ENCODE measurements at places on chromosomes 7 and 10. TPM values are rescaled to one million over a fixed set of nuclear protein-coding genes. Genes with fewer than 3 reads are reported as not detected.

The CCM2 gene
- total RNA-seq = 104 TPM

The TNPO3 gene
- total RNA-seq = 41.1 TPM

The CPXM2 gene
- not detected for total RNA-seq

DNA sequence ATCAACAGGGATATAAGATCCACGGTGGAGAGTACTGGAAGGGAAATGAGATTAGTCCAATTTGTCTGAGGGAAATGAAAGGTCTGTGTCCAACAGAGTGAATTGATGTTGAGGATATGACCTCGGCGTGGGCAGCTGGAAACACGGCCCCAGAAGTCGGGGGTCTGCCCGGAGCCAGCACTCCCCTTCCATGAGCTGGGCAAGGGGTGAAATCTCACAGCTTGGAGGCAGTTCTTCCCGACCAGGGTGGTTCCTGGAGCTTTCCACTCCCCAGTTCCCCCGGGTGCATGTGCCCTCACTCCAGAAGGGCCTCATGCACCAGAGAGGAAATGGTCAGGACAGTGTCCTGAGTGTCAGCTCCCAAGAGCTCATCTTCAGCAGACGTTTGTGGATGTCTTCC lies 264.7 kb upstream of the PPP2R2D start:
- no peak overlapping the region for H3K4me3 ChIP-seq
- no peak for DNase-seq
- H3K27me3 ChIP-seq = no peaks in the 10 kb centered on the region

DNA sequence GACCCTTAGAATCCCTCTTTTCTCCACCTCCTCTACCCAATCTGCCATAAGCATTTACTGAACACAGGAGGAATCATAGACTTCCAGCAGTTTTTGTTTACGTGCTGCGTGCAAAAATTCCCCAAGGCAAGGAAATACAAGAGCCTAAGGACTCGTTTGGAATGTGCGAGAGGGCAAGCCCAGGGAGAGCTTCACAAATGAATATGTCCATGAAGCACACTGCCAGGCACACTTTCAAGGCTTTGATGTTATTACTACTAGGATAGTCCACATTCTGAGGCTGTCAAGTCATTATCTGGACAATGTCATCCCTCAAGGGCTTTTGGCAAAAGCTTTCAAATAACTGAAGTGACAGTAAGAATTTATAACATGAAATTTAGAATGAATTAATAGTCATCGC lies 214.7 kb upstream of the TBX20 start:
- DNase-seq = no peak
- H3K4me1 ChIP-seq = no peaks in the 10 kb centered on the region
- no peak overlapping the region for H3K27ac ChIP-seq
- no peak overlapping the region for H3K4me3 ChIP-seq
- H3K36me3 ChIP-seq = no peaks in the 10 kb centered on the region
- H3K27me3 ChIP-seq = peaks cover 4% of the 10 kb centered on the region

The PPIF gene
- total RNA-seq = 66.3 TPM

GRCh38 chr7:150430465-150431085 lies 19.9 kb upstream of the GIMAP8 start:
- peaks cover 59% of the 10 kb centered on the region for H3K4me1 ChIP-seq
- no peak for DNase-seq
- no peaks in the 10 kb centered on the region for H3K27me3 ChIP-seq
- no peak overlapping the region for H3K4me3 ChIP-seq
- no peak overlapping the region for H3K27ac ChIP-seq

DNA sequence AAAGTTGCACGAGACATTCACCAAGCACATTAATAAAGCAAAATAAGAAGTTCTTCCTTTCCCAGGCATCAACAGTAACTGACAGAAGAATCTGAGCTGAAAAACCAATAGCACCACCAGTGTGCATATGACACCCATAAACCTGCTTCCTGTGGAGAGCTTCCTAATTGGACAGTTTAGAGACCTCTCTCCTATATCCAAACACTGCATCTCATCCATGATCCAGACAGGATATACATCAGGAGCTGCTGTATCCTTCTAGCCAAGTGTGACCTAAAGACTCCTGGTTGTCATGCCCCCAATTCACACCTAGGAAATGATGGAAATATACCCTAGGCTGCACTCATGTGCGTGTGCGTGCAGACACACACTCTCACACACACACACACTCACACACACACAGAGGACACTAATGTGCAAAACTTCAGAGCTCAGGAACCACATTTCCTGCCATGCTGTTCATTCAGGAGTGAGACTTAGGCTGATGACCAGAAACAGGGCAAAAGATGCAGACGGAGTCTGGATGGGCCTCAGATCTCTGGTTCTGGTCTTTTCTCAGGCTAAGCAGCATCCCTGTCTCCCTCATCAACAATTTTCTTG lies 58.0 kb downstream of the MAP3K8 start:
- no peaks in the 10 kb centered on the region for H3K36me3 ChIP-seq
- H3K4me1 ChIP-seq = peaks cover 85% of the 10 kb centered on the region
- peak overlapping the region; percentile 32 for H3K27ac ChIP-seq
- no peak for DNase-seq
- H3K27me3 ChIP-seq = no peaks in the 10 kb centered on the region

- no peak for DNase-seq
- no peak overlapping the region for H3K4me3 ChIP-seq
- H3K4me1 ChIP-seq = no peaks in the 10 kb centered on the region
- no peaks in the 10 kb centered on the region for H3K36me3 ChIP-seq
- no peaks in the 10 kb centered on the region for H3K27me3 ChIP-seq
Measured at GRCh38 chr10:129120441-129120840, 346.6 kb upstream of the MGMT start.

DNA sequence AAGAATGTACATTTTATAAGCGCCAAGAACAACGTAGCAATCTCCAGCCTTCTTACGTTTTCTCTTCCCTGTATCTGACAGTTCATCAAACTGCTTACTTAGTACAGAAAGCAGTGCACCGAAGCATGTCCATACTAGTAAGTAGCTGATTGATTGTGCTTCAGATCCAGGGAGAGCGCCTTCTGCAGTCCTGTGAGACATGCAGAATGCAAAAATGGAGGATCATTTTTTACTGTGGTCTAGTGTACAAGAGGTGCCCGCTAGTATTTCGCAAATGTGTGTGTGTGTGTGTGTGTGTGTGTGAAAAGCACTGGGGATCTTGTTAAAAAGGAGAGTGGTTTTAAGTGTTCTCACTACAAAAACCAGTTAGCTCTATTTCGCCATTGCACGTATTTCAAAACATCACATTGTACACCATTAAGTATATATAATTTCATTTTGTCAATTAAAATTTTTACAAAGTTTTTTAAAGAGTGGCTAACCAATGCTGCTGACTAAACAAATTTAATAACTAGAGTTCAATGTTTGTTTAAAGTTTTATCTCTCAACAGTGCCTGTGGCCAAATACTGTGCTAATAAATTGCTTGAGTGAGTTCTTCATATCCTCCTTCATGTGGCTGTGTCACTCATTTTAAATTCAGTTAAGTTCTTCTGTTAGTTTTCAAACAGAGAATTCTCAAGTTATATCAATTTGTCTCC lies 99.6 kb downstream of the ZMYND11 start:
- DNase-seq = no peak
- no peak overlapping the region for H3K4me3 ChIP-seq
- H3K36me3 ChIP-seq = peaks cover 6% of the 10 kb centered on the region
- no peaks in the 10 kb centered on the region for H3K27me3 ChIP-seq
- H3K27ac ChIP-seq = no peak overlapping the region

The CLCN1 gene
- total RNA-seq = 0.16 TPM

The CYP3A7 gene
- not detected for total RNA-seq

The SLC29A3 gene
- 4.0 TPM for total RNA-seq

- no peak overlapping the region for H3K4me3 ChIP-seq
- H3K4me1 ChIP-seq = no peaks in the 10 kb centered on the region
- H3K27ac ChIP-seq = no peak overlapping the region
- no peaks in the 10 kb centered on the region for H3K36me3 ChIP-seq
Measured at GRCh38 chr10:28906415-28906814, 229.1 kb downstream of the BAMBI start.

- no peak overlapping the region for H3K27ac ChIP-seq
- H3K27me3 ChIP-seq = no peaks in the 10 kb centered on the region
- H3K36me3 ChIP-seq = no peaks in the 10 kb centered on the region
- no peaks in the 10 kb centered on the region for H3K4me1 ChIP-seq
- H3K4me3 ChIP-seq = no peak overlapping the region
- no peak for DNase-seq
Measured at GRCh38 chr10:45386657-45387056, 12.6 kb downstream of the ALOX5 start.

DNA sequence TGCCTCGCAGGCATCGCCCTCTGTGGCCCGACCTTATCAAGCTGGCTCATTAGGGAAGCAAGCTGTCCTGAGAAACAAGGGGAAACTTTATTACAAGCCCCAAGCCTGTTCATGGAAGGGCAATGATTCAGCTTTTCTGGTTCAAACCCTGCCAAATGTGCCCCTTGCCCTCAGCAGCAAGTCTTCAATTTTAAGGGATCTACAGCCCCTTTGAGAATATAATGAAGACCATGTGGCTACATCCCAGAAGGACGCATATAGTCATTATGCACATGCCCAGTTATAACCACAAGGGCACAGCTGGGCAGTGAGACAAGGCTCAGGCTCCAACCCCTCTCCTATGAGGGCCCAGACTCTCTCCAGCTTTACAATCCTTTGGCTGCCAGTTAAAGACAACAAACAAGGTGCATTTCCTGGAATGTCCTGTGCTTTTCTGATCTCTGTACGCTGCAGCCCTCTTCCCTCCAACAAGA lies 56.7 kb downstream of the DDC start:
- DNase-seq = no peak
- no peak overlapping the region for H3K27ac ChIP-seq
- peaks cover 2% of the 10 kb centered on the region for H3K27me3 ChIP-seq
- no peaks in the 10 kb centered on the region for H3K36me3 ChIP-seq
- H3K4me3 ChIP-seq = no peak overlapping the region
- no peaks in the 10 kb centered on the region for H3K4me1 ChIP-seq

The GPR85 gene
- not detected for total RNA-seq

- H3K4me1 ChIP-seq = peaks cover 23% of the 10 kb centered on the region
- no peak for DNase-seq
- H3K36me3 ChIP-seq = no peaks in the 10 kb centered on the region
- H3K4me3 ChIP-seq = no peak overlapping the region
Measured at GRCh38 chr10:117165538-117166417, 27.7 kb upstream of the VAX1 start.

All from natural killer cell (primary cell).